ENCODE measurements at places on chromosomes 11 and 22. TPM values are rescaled to one million over a fixed set of nuclear protein-coding genes. Genes with fewer than 3 reads are reported as not detected.

DNA sequence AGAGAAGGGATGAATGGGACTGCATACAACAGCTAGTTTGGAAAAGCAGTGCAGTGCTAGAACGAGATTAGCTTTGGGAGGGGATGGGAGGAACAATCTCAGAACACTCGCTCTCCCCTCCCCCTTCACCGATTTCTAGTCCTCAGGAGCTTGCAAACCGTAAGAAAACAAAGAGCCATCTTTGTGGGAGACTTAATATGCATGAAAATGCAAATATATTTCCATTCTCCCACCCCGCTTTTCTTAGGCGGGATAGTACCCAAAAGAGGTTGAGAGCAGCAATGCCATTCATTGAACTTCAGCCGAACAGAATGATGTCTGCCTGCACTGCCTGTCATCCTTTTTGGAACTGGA is 1.1 kb downstream of the SPINDOC start:
- DNase-seq, result no peak

DNA sequence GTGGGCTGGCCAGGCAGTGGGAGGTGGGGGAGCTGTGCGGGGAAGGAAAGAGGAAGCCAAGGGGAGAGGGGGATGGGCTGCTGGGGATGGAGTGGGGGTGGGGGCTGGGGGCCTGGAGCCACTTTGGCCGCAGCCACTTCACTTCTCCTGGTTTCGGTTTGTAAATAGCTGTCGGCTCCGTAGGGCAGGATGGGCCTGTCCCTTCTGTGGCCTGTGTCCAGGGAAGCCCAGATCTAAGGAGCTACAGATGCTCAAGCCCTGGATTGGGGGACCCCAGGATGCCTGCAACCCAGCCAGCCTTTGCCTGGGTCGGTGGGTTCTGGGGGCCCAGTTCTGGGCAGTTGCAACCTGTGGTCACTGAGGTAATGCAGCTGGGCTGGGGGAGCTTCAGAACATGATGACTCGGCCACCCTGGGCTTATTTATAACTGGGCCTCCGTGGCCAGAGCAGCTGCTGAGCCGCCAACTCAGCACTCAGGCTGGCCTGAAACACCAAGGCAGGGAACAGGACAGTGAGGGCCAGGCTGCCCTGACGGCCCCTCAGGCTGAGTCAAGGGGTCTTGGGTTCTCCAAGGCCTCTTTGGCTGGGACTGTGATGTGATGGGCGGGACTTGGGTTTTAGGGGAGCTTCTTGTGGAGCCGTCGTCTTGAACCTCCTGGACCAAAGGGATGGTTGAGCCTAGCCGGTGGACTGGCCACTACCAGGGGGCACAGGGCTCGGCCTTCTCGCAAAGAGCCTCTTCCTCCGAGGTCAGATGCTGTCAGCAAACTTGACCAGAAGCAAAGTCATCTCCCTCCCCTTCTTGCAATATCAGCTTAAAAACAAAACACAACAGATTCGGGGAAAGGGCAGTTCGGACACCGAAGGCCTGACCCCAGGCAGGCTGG is 15.0 kb upstream of the SLC39A13 start:
- DNase-seq, result peak; percentile 57

GRCh38 chr11:130522284-130522961 is 74.0 kb downstream of the ADAMTS15 start:
- DNase-seq, result peak; percentile 93

GRCh38 chr22:46659791-46660186 is 39.6 kb downstream of the GRAMD4 start:
- no peak for DNase-seq

GRCh38 chr11:62580959-62581715 is 7.4 kb upstream of the EEF1G start:
- DNase-seq, result no peak

DNA sequence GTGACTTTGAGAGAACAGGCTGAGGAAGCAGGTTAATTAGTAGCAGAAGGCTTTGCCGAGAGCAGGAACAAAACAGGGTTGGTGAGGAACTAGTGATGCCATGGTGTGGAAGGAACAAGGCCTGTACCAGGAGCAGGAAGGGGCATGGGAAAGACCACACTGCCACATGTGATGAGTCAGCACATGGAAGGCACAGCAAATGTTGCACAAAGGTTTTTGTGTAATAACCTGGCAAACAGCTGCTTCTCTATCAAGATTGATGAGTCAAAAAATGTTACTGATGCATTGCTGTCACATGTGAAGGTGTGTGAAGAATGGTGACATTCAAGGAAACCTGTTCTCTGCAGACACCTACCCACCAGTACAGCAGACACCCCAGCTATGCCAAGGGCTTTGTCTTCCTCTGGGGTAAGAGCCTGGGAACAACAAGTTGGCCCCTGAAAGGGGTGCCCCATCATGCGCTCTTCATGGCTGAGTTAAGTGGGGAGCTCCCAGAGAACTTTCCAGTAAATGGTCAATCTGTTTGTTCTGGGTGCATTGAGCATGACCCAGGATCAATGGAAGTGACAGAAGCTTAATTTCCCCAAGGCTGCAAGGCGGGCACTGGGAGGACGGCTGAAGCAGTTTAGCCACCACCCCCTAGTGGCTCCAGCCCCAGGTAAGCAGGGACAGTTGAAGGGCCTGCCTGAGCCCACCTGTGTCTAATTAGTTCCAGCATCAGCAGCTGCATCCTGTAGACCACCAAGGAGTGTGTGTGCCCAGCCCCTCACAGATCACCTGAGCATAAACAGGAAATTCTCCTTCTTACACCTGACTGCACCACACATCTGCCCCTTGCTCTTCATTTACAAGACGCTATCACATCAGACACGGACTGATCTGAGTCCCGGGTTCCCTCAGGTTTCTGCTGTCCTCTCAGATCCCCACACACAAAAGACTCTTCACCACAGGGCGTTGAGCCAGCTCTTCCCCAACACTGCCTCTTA is 47.6 kb downstream of the GGTLC2 start:
- no peak for DNase-seq

OR8G5 gene
- not detected for total RNA-seq

GRCh38 chr11:13256216-13256615 is 21.4 kb upstream of the BMAL1 start:
- no peak for DNase-seq

DNA sequence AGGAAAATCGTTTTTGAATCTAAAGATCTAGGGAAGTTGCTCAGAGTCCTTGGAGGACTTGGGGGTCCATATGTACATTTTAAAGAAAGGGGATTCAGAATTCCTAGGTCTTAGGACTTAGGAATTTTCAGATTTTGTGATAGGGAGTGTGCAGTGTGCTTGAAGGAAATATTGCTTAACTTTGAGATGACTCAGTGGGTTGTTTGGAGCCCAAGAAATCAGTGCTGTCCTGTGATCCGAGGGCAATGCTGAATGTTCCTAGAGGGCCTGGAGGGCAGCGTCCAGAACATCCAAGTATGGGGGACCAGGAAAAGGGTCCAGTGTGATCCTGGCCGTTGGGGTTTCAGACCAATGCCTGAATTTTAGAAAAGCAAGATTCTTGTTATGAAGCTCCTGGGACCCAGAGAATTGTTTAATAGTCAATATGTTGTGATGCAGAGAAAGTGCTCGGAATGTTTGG is 3.1 kb upstream of the IGF2 start:
- DNase-seq, result peak; percentile 38

MAPK11 gene
- total RNA-seq, result 1.9 TPM

DNA sequence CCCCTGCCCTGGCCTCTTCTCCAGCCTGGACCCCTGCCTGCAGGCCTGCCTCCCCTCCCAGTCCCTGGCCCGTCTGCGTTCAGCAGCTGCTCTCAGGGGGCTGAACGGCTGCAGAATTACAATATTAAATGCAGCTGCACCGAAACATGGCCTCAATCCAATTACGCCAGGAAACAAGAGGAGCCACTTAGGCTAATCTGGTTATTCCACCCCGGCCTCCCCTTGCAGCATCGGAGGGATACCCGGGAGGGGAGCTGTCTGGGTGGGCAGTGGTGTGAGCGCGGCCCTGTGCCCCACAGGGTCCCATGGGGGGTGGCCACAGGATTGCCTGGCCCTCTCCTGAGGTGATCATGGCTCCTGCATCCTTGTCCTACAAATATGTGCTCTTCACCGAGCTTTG is 42.6 kb downstream of the FLRT1 start:
- DNase-seq, result no peak

PGA5 gene
- total RNA-seq, result not detected

- DNase-seq, result no peak
Observed at GRCh38 chr11:2461956-2462542, 17.2 kb downstream of the KCNQ1 start.

C22orf42 gene
- not detected for total RNA-seq

SLCO2B1 gene
- total RNA-seq, result 0.74 TPM

GRCh38 chr11:88206751-88207150 is 31.5 kb upstream of the RAB38 start:
- DNase-seq, result peak; percentile 26

CBX7 gene
- 3.0 TPM for total RNA-seq

MOGAT2 gene
- total RNA-seq, result not detected

GRCh38 chr11:2741377-2742131 is 41.8 kb upstream of the KCNQ1OT1 start:
- DNase-seq, result peak; percentile 86

GRCh38 chr11:67006029-67006884 is 16.7 kb upstream of the SYT12 start:
- DNase-seq, result peak; percentile 48

GRCh38 chr22:26323013-26323412 is 106.0 kb upstream of the ASPHD2 start:
- DNase-seq, result no peak

DNA sequence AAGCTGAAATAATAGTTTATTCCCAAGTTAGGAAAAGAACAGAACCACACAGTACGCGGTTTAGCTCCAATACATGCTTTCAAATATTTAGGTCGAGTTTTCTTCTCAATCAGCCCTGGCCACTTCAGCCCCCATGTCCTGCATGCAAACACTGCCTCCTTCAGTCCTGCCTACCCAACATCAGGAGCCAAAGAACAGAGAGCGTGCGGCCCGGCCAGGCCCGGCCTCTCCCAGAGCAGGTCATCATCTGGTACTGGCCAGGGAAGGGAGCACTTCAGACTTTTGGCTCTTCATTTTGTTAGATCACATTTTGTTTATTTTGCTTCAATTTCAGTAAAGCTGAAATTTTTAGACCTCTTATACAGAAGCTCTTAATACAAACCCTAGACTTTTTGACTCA is 6.7 kb downstream of the BRD1 start:
- no peak for DNase-seq

SYCE3 gene
- total RNA-seq, result not detected

DNA sequence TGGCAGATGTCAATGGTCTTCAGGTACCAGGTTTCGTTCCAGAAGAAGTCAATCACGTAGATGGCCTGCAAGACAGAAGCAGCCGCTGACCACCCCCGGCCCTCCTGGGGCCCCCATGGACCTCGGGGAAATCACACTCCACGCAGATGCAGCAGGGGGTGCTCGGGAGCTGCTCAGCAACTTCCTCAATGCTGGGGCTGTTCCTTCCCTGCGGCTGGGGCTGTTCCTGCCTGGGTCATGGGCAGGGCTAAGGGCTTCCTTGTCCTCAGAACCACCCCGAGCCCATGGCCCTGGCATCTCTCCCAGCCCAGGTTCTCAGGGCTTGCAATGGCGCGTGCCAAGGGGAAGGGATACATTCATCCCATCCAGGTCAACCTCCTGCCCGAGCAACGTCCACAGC is 10.3 kb downstream of the DHCR7 start:
- DNase-seq, result no peak

DNA sequence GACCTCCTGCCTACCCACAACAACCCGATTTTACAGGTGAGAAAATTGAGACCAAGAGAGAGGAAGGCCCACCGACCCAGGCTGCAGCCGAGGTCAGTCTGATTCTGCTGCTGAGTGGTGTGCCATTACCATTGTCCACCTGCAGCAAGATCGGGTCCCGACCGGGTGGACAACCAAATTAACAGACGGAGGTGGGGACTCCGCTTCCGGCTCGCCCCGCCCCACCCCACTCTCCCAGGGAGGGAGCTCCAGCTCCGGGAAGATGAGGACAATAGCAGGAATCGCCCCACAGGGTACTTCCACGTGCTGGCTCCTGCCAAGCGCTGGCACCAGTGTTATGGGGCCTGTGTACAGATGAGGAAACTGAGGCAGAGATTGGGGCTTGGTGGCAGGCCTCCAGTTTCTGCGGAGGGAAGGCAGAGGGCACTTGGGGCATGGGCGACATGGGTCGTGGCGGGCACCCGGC is 425 bp upstream of the KDELR3 start:
- no peak for DNase-seq

RNF215 gene
- total RNA-seq, result 15.1 TPM

- no peak for DNase-seq
Observed at GRCh38 chr22:48785792-48786678, 1041.6 kb downstream of the BRD1 start.

DNA sequence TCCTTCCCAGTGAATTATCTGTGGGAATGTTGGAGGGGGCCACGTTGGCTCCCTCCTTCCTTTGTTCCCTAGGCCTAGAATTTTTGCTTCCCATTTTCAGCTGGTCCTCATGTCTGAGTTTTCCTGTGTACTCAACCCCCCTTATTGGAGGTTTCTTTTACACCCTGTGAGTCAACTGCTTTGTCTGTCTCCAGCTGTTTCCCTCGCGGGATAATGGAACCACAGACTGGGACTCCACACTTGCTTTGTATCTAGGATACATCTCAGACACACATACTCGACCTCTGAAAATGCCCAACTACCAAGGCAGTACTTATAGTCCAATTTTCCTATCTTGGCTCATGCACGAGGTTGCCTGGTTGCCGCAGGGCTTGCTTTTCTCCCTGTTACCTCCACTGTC is 352.7 kb upstream of the MPPED2 start:
- DNase-seq, result peak; percentile 17

FGF4 gene
- not detected for total RNA-seq

DNA sequence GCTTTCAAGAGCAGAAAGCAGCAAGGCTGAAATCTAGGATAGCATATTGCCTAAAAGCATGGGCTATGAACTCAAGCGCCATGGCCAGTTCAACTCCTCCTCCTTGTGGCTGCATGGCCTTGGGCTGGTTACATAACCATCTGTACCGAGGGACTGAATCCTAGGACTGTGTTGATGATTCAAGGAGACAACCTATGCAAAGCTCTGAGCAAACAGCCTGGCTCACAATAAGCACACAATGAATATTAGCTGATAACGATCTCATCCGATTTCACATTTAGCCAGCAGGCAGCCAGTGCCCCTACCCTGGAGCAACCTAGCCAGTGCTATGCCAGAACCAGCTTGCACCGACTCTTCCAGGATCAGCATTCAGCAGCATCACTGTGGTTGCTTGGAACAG is 698.4 kb downstream of the TBC1D22A start:
- DNase-seq, result no peak

APOL5 gene
- total RNA-seq, result not detected

- DNase-seq, result no peak
Observed at GRCh38 chr11:73406619-73407018, 30.4 kb downstream of the RELT start.

GRCh38 chr11:126362879-126363655 is 7.6 kb downstream of the ST3GAL4 start:
- no peak for DNase-seq
